8988T (cell line): ENCODE measurements at places on chromosomes 3 and 15.

DNA sequence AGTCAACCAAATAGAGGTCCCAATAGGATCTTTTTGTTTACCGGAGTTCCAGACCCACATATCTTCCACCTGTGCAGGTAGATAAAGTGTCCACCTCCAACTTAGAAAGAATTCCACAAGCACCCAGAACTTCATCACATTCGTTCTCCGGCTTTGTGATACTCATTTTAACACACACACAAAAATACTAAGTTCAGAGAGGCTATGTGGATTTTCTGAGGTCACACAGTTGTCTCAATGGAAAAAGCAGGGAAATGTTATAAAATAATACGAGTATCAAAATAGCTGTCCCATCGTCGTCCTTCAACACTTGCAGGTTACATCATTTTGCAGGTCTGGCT is 137.5 kb downstream of the TMCO5A start:
- no peak for DNase-seq

DNA sequence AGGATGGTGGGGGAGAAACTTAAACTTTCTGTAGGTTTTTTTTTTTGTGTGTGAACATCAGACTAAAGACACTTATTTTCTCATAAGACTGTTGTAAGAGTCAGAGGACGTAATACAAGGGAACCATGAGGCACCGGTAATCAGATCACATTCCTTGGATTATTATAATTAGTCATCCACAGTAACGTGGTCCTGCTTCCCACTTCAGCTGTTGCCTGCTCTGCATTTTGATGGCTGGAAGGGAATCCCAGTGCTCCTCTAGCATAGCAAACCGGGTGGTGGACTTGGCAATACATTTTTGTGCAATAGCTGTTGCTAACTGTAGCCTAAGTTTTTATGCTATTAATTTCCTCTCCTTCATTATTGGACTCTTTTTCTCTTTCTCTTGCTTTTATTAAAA is 294.8 kb downstream of the NR2F2 start:
- no peak for DNase-seq

GRCh38 chr15:68214838-68215254 is 9.7 kb upstream of the CALML4 start:
- DNase-seq, result no peak

DNA sequence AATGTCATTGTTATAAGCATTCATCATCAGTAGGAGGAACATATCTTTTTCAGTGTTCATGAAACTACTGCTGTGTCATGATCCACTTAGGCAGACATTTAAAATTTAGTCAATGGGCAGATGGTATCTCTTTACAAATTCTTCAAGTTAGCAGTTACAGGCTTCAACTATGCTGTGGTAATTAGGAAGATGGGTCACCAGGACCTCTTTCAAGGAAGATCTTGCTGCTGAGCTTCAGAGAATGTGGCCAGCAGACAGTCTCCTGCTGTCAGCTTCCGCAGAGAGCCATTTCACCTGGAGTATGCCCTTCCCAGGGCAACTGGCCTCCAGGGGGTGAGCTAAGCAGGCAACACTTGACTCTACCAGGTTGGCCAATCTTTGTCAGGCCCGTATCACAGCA is 19.4 kb downstream of the IFT57 start:
- no peak for DNase-seq

DNA sequence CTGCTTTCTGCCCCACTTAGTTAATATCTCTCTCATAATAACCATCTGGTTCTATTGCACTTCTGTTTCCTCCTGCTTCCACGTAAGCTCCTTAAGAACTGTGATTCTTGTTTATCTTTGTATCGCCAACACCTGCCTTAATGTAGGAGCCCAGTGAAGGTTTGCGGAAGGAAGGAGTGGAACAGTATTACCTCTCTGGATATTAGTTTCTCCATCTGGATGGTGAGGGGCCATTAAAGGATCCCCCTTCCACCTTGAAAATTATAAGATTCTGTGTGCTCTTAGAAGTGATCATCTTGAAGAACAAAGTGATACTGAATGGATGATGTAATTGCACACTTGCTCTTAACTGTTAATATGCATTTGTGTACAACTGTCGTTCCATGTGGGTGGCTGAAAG is 2.2 kb downstream of the CHRNA5 start:
- no peak for DNase-seq

GRCh38 chr3:13222891-13223573 is 149.8 kb upstream of the IQSEC1 start:
- DNase-seq, result no peak

GRCh38 chr3:51371943-51372557 is 13.0 kb upstream of the MANF start:
- no peak for DNase-seq

GRCh38 chr15:71242292-71242691 is 127.0 kb downstream of the THSD4 start:
- DNase-seq, result no peak

DNA sequence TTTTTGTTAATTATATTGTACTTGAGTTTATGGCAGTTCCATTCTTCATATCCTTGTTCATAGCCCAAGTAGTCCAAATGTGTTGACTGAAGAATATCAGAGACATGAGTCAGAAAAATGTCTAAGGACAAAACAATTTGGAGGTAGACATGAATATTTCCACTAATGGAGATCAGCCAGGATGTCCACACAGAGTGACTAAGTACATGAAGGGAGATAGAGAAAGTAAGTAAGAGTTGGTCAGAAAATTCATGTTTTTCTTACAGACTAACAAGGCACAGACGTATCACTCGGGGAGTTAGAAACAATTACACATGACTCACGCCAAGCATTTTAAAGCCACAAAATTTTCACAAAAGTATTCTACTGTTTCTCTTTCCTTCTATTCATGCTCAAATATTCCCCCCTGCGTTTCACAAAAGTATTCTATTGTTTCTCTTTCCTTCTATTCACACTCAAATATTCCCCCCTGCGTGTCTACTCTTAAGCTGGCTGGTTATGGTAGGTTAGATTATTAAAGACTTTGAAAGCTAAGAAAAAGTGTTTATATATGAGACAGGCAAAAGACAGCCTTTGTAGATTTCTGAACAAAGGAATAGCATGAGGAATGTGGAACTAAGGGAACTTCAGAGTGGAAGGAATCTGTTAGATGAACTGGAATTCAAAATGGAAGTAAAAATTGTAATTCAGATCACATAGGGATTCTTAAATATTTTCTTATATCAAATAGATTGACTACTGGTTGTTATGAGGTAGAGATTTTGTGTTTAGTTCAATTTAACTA is 648.7 kb upstream of the CCDC54 start:
- DNase-seq, result no peak

GRCh38 chr15:69848551-69849231 is 249.0 kb downstream of the TLE3 start:
- DNase-seq, result no peak

- DNase-seq, result no peak
Measured at GRCh38 chr3:194346621-194347020, 4.5 kb downstream of the CPN2 start.

DNA sequence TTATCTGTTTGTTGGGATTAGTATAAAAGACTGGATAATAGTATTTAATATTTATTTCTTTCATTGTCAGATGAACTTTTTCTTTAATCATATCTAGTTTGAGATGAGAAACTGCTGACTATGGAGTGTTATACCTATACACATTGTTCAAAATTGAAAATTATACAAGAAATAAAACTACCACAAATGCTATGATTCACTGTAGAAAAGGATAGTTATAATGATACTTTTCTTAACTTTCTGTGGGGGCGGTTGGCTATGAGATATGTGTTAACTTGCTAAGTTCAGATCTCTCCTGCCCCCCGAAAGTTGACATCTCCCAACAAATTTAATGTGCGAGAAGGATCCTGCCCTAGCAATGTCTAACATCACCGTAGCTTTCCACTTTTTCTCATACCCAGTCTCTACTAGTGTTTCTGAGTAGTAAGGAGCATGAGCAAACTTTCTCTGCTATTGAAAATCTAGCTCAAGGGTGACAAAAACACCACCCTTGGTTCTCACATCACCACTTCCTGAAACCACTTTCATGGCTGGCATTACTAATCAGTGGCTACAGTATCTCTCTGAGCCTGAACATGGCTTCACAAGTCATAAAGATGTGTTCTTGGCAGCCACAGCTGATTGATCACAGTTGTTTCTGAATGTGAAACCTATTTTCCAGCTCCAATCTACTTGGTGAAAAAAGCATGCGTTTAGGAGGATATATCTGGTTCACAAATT is 15.8 kb upstream of the SAMMSON start:
- no peak for DNase-seq

GRCh38 chr15:75359537-75360250 is 8.7 kb downstream of the MAN2C1 start:
- DNase-seq, result no peak

- DNase-seq, result no peak
Measured at GRCh38 chr3:31620656-31621055, 87.9 kb downstream of the STT3B start.

- no peak for DNase-seq
Measured at GRCh38 chr3:184165543-184165942, 9.1 kb upstream of the AP2M1 start.

DNA sequence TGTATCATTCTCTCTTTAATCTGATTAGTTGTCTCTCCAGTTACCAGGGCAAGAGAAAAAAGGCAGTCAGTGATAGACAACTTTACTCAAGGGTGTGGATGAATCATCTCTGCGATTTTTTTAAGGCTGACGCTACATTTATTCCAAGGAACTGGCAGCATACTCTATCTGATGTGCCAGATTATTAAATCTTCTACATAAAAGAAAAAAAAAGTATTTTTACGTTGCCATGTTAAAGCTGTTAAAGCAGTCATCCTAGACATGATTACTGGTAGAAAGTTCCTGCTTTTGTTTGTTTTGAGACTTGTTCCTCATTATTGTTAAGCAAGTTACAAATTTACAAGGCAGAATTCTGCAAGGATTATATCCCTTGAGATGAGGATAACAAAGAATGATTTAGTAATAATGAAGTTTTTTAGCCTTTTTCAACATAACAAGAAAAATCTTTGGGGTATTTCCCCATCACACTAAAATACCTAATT is 121.7 kb downstream of the CBLB start:
- DNase-seq, result no peak

DNA sequence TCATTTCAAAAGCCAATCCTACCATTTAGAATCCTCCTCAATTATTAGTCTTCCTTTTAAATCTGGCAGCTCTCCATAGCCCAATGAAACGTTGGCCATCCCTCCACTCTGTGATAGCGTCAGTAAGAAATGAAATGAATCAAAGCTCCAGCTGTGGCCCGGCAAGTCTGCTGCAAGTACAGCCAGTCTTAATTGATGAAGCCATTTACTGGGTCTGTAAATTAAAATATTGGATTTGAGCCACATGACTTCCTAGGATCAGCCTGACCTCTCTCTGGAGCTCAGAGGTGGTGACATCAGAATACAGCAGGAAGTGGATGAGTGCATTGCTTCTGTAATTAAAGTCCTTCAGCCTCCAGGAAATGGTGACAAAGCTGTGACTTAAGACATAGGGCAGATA is 347.0 kb upstream of the LMCD1 start:
- no peak for DNase-seq

GRCh38 chr3:142243134-142243533 is 17.7 kb upstream of the GK5 start:
- DNase-seq, result no peak

GRCh38 chr3:49567406-49567805 is 13.1 kb downstream of the BSN start:
- no peak for DNase-seq

- no peak for DNase-seq
Measured at GRCh38 chr3:52085681-52086282, 29.4 kb upstream of the DUSP7 start.

- no peak for DNase-seq
Measured at GRCh38 chr3:177694316-177694715, 497.0 kb upstream of the TBL1XR1 start.

DNA sequence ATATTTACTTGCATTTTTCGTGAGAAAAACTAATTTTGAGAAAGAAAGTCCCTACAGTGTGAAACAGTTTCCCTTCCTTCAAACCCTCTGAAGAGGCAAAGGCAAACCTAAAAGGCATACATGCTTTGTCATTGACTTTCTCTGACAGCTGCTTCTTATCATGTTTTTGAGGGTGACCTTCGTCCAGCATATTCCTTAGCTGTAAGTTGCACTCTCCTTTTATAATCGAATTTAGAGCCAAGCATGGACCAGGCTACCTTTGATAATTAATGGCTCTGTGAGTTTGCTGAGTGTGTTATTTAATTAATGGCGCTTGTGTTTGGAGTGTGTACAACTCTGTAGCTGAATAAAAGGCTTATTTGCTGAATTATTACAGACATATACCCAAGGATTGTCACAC is 684.2 kb upstream of the CFAP20DC start:
- no peak for DNase-seq

- DNase-seq, result no peak
Measured at GRCh38 chr3:50633230-50633790, 16.4 kb downstream of the MAPKAPK3 start.

- no peak for DNase-seq
Measured at GRCh38 chr3:29764603-29765254, 483.9 kb downstream of the RBMS3 start.

- no peak for DNase-seq
Measured at GRCh38 chr3:8752832-8753231, 16.6 kb downstream of the OXTR start.
